Urinary bladder (tissue), 4 donors: ENCODE measurements at places on chromosomes 2 and 18. TPM values are rescaled to one million over a fixed set of nuclear protein-coding genes. Genes with fewer than 3 reads are reported as not detected.

SLC14A1 gene
- total RNA-seq = 102 TPM

DNA sequence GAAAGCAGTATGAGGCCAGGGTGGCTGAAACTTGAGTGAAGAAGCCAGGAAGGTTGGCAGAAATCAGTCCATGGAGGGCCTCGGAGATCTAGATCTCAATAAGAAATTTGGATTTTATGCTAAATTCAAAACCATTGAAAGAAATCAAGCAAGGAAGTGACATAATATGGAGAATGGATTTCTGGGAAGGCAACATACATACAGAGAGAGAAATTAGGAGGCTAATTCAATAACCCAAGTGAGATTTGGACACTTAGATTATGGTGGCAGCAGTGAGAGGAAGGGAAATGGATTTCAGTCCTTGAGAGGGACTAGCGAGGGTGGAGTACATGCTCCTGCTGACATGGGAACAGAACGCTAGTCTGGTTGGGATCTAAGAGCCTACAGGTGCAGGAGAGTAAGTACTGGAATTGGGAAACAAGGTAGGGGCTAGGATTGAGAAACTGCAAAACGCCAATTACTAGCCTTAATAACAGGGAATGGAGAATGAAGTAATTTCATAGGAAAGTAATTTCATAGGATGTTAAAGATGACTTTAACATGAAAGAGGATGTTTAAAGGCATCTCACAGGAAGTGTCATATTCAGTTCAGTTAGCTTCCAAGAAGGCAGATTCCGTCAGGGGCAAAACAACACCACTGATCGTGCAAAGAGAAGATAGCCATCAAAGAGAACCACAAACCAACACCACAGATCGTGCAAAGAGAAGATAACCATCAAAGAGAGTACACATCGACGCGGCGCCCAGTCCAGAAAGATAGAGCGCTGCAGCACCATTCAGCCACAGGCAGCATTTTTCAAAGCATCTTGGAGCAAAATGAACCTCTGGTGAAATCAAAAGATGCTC, 27.2 kb downstream of the CDKL4 start:
- no peak for DNase-seq

IL36B gene
- not detected for total RNA-seq

DNA sequence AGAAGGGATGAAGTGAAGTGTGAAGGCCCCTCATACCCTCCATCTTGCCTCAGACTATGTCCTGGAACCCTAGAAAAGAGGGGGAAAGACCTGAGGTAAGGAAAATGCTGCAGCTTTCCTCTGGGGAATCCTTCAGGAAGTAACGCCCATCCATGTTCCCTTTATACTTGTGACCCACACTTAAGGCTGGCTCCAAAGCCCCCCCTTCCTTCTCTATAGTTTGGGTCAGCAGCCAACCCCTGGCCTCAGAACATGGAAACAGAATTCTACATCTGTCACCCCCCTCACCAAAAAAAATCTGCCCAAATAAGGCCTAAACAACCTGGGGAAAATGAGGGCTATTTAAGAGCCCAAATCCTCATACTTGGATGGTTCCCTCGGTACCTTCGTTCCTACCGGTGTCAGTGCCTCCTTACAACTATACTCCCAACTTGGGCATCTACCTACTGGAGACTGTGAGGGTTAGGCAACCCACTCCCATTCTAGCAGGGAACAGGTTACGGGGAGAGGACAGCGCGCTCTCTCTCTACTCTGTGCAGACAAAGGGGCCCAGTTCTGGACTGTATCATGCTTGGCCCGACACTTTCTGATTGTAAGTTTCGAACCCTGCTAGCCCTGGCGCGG, 689 bp downstream of the OST4 start:
- no peak for DNase-seq

- DNase-seq = peak; percentile 47
Observed at GRCh38 chr2:188892636-188893035, 81.5 kb upstream of the COL3A1 start.

DNA sequence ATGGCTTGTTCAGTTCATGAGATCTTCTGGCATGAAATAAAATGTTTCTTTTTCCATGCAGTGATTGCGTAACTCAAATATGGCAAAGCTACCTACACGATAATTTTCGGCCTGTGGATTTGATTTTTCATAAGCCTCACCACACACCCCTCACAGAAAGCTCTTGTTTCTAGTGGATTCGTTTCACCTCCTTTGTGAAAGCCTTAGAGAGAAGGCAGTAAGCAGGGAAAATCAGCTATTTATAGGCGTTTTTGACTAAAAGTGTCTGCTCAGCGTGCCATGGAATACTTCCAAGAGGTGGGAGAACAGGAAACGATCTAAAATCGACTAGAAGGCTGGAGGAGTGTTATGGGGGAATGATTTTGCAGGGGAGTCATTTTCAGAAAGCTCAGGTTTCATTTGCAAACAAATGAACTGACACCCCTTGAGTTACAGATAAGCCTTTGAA, 417.9 kb downstream of the TGIF1 start:
- no peak for DNase-seq

GRCh38 chr18:79508565-79509535, 113.1 kb downstream of the NFATC1 start:
- no peak for DNase-seq

- DNase-seq = no peak
Observed at GRCh38 chr2:134416637-134417036, 162.8 kb downstream of the MGAT5 start.

- no peak for DNase-seq
Observed at GRCh38 chr18:74382481-74383017, 66.9 kb downstream of the C18orf63 start.

GRCh38 chr2:71787476-71788185, 334.3 kb downstream of the DYSF start:
- DNase-seq = no peak

ERFE gene
- total RNA-seq = 0.79 TPM

DNA sequence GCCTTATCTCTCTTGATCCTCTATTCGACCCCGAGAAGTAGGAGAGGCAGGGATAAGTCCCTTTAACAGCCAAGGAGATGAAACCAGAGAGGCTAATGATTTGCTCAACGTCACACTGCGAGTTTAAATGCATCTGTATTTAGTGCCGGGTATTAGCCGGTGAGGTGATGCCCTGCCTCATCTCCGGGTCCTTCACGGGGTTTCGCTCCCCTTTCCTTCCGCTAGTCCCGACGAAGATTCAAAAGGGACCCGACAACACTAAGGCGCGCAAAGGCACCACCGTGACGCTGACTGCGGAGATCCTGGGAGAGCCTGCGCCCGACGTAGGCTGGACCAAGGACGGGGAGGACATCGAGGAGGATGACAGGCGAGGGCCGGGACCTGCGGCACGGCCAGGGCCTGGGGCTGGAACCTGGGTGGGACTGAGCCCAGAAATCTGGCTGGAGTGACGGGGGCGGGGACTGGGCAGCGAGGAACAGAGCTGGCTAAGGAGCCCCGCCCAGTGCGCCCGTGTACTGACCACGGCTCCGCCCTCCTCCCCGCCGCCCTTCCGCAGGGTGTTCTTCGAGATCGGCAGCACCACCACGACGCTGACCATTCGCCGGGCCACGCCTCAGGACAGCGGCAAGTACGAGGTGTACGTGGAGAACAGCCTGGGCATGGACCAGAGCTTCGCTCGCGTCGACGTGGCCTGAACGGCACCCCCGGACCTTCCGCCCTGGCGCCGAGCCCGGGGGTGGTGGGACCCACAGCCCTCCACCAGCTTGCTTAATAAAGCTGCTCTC, 1.0 kb upstream of the GMPPA start:
- no peak for DNase-seq

APCDD1 gene
- 70.8 TPM for total RNA-seq

- DNase-seq = no peak
Observed at GRCh38 chr2:61675204-61675603, 137.0 kb upstream of the XPO1 start.

SERPINB3 gene
- 0.16 TPM for total RNA-seq

DNA sequence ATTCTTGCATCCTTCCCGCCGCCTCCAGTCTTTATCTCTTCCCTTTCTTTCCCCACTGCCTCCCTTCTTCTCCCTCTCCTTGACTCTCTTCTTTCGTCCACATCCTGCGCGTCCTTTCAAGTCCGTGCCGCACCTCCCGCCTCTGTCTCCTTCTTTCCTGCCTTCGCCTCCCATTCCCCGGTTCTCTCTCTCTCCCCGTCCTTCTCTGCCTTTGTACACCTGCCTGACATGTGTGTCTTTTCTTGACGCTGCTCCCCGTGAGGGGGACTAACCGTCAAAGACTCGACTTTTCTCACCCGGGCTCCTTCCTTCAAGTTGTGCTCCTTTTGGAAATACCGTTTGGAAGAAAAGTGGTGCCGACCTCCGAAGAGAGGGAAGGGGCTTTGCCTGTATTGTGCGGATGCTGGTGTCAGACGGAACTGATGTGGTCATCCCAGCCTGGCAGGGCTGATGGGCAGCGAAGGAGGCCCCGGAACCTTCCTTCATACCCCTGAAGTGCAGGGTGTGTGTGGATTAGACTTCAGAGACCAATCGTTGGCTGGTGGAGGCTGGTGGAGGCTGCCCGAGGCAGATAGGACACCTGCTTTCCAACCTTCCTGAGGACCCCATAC, 879 bp downstream of the TMEM178A start:
- DNase-seq = no peak

LYPD6B gene
- 15.2 TPM for total RNA-seq

DNA sequence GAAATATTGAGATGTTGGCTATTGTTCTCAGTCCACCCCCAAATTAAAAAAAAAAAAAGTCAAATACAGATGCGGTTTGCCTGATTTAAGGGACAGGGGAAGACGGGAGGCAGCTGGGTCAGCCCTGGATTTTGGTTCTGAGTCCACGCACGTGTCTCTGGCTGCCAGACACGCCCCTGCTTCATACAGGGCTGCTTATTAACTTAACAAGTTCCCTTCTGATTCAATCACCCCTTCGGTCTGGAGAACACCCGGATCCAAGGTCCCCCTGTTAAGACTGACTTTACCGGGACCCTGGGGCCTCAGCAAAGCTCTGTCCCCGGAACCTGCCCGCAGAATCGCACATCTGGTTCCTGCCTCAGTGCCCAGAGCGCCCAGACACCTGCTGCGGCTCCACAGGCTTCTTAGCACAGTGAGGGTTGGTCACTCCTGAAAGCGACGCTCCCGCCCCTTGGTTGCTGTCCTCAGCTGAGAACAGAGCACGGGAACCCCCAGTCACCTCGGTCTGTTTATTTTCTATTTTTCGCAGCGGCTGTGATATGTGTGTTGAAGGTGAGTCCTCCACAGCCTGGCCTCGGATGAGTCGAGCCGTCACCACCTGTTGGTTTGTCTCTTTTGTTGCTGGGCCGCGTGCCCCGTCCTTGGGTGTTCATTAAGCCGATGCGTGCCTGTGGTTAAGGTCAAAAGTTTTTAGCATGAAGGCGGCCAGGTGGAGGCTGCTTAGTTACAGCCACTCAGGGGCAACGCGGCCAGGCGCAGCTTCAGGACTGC, 57.2 kb downstream of the RTP5 start:
- no peak for DNase-seq

GRCh38 chr2:240629619-240629967, 4.3 kb downstream of the GPR35 start:
- no peak for DNase-seq

EFEMP1 gene
- 146 TPM for total RNA-seq

GRCh38 chr2:169275696-169276444, 86.5 kb downstream of the LRP2 start:
- no peak for DNase-seq

ASXL3 gene
- 16.8 TPM for total RNA-seq

DNA sequence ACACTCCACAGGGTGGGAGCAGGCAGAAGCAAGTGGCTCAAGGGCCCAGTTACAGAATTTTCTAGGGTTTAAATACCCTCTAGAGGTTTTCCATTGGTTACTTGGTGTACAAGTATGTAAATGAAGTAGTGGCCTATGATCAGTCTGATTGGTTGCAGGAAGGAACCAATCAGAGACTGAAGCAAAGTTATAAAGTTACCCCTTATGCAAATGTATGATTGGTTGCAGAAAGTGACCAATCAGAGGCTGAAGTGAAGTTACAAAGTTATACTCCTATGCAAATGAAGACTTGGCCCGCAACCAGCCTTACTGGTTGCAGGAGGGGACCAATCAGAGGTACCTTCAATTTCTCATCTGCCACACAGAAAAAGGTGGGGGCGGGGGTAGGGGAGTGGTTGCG, 154.6 kb downstream of the INO80D start:
- no peak for DNase-seq

DNA sequence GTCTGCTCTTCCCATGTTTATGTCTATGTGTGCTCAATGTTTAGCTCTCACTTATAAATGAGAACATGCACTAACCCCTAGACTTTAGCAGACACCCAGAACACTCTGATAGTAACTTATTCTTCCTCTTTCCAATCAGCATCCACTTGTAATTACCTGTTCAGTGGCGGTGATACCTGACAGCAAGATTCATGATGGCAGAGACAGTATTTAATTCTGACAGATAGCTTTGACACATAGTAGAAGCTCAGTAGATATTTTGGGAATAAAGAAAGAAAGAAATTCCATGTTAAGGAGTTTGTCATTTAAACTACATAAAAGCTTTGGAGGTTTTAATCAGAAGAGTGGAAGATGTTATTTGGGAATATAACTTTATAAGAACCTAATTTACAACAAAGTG, 171.3 kb downstream of the CDH7 start:
- DNase-seq = no peak

UCN gene
- total RNA-seq = 1.1 TPM

BBS5 gene
- 13.8 TPM for total RNA-seq
